Cerebellar nuclear complex (tissue), 1 donor: ENCODE measurements at places on chromosomes 3 and 15.

- DNase-seq = no peak
Measured at GRCh38 chr3:21484057-21484827, 266.8 kb downstream of the ZNF385D start.

GRCh38 chr15:63483521-63484371, 20.6 kb upstream of the USP3 start:
- no peak for DNase-seq

DNA sequence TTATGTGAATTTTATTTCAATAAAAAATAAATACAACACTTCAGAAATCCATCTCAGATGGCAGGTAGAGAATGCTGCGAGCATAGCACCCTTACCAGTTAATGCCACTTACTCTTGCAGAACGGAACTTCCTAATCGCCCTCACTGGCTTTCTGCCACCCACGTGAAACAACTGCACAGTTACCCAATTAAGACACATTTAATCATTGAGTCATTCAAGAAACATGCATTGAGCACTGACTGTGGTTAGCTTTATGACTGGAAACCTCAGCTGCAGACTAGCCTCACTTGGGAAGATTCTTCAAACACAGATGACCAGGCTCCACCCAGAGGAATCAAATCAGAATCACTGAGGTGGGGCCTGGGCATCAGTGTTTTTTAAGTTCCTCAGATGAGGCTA, 5.6 kb upstream of the MFGE8 start:
- DNase-seq = no peak

DNA sequence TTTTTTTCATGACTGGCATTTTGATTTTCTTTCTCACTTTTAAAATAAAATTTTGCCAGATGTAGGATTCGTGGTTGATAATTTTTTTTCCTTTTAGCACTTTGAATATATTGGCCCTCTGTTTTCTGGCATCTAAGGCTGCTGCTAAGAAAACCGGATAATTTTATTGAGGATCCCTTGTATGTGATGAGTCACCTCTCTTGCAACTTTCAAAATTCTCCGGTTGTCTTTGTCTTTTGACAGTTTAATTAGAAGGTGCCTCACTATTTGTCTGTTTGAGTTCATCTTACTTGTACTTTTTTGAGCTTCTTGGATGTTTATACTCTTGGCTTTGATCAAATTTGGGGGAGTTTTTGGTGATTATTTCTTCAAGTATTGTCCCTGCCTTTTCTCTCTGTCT, 349.7 kb downstream of the LPP start:
- no peak for DNase-seq

DNA sequence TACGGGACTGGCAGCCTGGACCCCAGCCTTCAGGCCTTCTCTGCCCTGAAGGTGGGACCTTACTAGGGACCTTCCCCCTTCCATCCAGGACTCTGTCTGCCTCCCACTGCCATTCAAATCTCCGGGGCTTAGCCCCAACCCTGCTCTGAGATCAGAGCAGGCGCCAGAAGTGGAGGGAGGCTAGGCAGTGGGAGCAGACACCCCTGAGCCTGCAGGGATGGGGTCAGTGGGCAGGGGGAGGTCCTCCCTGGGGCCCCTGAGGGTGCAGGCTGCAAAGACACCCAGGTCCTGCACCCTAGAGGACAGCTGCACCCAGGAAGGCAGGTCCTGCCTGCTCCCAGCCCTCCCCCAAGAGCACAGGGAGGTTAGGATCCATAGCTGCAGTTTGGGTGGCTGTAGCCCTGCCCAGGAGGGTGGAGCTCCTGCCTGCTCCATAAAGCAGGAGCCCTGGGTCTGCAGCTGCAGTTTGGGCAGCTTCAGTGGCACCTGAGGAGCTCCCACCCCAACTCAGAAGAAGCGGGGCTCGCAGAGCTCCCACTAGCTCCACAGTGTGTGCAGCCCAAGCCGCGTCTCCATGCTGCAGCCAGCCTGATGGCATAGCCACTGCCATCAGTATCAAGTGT, 8.1 kb upstream of the POC1A start:
- DNase-seq = no peak

GRCh38 chr15:48693484-48693883, 48.0 kb upstream of the FBN1 start:
- DNase-seq = no peak

DNA sequence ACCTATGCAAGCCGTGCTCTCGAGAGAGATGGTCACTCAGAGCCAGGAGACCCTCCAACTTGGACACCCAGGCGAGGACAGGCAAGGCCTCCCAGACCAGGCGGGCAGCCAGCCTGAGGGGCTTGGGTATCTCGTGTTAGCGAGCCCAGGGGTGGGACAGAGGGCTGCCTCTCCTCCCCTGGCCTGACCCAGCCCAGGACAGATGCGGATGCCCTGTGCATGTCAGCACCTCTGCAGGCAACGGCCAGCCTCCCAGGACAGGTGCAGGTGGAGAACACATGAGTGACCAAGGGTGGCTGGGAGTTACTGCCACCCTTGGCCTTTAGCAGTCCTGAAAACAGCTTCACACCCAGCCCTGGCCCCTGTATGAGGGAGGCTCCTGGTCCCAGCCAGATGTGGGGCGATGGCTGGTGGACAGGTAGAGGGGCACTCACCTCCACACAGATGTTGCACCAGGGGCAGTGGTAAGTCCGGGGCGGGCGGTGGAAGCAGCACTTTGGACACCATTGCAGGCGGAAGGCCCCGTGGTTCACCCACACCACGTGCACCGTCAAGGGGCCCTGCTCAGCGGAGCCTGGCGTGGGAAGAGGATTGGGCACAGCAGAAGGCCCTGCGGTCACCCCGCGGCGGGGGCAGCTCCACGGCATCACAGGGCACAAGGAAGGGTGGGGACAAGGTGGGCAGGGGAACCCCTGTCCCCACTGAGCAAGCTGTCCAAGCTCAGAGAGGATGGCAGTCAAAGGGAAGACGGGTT, 2.1 kb downstream of the ZDHHC19 start:
- no peak for DNase-seq

DNA sequence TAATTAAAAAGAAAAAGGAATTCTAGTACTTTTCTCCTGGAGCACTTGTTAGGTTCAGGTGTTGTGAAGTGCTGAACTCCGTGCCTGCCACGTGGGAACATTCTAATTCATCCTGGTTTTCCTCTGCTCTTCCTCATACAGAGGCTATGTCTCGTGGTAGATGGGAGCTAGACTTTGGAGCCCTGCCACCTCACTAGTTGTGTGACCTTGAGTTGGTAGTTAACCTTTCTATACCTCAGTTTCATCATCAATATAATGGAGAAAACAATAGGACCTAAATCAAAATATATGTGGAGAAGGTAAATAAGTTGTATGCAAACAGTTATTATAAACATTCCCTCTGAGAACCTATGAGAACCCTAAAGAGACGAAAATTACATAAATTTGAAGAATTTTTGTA, 10.6 kb downstream of the ALAS1 start:
- no peak for DNase-seq

GRCh38 chr15:74123131-74123429, 7.3 kb upstream of the ISLR2 start:
- no peak for DNase-seq

GRCh38 chr15:56757875-56758274, 24.6 kb upstream of the ZNF280D start:
- no peak for DNase-seq

DNA sequence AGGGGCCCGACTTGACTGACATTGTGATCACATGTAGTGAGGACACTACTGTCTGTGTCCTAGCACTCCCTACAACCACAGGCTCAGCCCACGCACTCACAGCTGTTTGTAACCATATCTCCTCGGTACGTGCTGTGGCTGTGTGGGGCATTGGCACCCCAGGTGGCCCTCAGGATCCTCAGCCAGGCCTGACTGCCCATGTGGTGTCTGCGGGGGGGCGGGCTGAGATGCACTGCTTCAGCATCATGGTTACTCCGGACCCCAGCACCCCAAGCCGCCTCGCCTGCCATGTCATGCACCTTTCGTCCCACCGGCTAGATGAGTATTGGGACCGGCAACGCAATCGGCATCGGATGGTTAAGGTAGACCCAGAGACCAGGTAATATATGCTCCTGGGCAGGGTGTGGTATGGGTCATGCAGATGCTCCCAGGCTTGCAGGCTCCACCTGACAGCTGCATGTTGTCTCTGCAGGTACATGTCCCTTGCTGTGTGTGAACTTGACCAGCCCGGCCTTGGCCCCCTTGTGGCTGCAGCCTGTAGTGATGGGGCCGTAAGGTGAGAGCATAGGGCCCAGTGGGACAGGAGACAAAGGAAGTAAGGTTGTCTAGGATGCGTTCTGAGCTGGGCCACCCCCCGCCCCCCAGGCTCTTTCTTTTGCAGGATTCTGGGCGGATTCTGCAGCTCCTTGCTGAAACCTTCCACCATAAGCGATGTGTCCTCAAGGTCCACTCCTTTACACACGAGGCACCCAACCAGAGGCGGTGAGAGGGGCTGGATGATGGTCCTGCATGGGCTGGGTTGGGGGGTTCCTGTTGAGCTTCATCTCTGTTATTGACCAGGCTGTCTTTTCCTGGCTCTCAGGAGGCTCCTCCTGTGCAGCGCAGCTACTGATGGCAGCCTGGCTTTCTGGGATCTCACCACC, 4.4 kb downstream of the DALRD3 start:
- DNase-seq = no peak

DNA sequence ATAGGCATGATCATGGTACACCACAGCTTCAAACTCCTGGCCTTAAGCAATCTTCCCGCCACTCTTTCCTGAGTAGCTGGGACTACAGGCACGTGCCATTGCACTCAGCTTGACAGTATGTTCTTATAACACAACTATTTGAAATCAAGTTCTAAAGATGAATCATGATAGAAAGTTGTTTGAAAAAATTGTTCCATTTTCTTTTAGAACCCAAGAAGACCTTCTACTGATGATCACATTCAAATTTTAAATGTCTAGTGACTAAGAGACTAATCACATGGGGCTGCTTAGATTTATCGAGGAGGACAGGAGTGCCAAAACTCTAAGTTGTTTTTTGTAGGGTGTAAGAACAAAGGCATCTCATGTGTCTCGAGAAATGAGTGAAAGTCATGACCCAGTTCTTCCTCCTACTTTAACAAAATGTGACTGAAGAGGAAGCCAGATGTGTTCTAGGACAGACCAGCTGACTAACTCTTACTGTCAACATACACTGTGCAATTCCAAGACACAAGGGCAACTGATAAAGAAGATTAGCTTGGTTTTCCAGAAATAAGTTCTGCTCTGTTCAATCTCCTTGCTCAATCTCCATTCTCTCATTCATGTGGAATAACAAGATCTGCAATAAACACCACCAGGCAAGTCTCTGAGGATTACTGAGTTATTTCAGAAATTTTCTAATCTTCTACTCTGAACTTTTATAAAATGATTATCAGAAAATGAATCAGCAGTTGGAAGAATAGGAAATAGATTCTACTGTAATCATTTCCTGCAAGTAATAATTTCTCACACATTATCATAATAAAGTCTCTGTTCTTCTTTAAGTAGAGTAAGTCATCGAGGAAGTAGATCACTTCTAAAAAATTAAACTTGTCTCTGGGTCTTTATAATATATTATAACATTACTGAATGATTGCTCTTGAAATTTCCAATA, 122.6 kb upstream of the CCNL1 start:
- DNase-seq = no peak

DNA sequence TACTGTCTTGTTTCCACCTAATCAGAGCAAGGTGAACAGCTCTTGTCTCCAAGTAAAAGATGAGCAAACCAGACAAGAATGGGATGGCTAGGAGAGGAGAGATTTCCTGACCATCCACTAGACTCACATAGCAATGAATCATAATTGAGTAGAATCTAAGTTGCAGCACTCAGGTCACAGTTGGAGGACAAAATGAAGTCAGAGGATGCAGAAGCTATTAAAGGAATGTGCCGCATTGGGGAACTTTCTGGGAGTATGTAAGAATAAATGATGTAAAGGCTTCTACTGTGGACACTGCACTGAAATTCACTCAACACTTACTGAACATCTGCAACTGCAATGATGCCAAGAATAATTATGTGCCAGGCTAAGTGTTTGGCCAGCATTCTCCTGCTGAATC, 217.4 kb upstream of the WNT5A start:
- DNase-seq = no peak

- DNase-seq = no peak
Measured at GRCh38 chr15:69997813-69998212, 99.9 kb downstream of the TLE3 start.

DNA sequence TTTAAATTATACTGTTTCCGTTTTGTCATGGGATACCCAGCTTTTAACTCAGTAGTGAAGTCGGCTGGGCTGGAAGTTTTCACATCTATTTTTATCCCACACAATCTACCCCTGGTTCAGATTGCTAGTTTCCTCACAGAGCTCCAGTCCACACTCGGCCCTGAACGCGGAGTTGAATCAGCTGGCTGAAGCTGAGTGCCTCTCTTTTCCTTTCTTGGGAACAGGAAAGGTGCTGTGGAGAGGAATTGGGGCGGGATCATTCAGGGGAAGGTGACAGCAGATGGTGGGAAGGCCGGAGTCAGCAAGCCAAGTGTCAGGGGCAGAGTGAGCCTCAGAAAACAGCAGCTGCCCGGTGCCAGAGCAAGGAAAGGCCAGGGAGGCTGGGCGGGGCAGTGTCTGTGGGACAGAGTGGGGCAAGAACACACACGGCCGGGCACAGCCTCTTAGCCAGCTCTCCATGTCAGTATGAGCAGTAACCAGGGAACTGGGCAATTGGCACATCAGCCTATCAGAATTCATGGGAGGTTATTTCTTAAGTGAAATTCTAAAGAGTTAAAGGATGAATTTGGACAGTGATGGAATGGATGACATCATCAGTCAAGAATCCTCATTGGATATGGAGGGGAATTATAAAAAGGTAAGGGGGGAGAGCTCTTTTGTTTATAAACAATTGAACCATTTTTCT, 135.7 kb upstream of the IL12A start:
- peak; percentile 19 for DNase-seq

GRCh38 chr3:137746808-137747207, 17.3 kb upstream of the SOX14 start:
- DNase-seq = no peak

DNA sequence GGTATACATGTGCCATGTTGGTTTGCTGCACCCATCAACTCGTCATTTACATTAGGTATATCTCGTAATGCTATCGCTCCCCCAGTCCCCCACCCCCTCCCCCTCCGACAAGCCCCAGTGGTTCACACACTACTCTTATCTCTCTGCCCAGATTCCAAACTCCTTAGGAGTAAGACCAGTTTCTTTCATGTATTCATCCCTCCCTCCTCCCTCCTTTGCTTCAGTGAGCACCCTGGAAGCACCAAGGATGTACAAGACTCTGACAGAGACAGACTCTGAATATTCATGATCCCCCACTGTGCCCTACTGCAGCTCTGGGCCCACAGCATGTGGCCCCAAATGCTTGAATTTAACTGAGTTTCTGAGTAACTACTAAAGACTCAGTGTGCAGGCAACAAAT, 113.8 kb upstream of the RAD18 start:
- DNase-seq = no peak

- DNase-seq = no peak
Measured at GRCh38 chr3:42822828-42823227, 13.6 kb downstream of the ACKR2 start.

GRCh38 chr3:58120075-58120812, 90.5 kb downstream of the DNASE1L3 start:
- no peak for DNase-seq
